RWPE1 (cell line): ENCODE measurements at places on chromosomes 11 and 22.

DNA sequence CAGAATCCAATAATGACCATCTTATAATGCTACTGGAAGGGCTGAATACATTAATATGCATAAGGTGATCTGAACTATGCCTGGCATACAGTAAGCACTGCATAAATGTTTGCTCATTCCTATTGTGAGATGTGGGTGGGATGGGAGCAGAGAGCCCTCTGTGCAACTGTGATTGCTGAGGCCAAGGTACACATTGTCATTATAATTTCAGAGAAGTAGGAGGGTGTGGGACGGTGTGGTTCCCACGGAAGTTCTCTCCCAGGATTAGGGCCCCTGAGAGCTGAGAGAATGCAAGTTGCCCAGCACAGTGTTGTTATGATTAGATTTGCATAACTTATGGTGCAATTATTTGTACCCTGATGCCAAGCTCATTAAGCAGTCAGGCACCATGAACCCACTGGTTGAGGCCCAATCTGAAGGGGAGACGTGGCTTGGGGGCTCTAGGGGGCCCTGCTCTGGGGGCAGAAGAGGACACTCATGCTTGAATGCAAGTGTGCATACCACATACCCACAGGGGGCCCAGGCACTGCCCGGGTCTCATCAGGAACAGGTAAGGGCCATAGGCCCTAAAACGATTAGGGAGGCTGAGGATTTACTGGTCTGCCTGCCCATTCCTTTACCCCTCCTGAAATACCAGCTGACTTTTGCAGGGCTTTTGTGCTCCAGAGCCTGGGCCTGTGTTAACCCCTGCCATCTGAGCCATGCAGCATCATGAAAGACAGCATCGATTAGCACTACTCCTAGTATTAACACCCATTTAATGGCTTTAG is 72.8 kb downstream of the THAP12 start:
- no peak for DNase-seq

- DNase-seq = peak; percentile 18
Observed at GRCh38 chr11:83827940-83828554, 541.9 kb upstream of the CCDC90B start.

- DNase-seq = no peak
Observed at GRCh38 chr11:115333121-115333520, 171.1 kb downstream of the CADM1 start.

- DNase-seq = no peak
Observed at GRCh38 chr22:45094825-45095224, 68.9 kb upstream of the NUP50 start.

DNA sequence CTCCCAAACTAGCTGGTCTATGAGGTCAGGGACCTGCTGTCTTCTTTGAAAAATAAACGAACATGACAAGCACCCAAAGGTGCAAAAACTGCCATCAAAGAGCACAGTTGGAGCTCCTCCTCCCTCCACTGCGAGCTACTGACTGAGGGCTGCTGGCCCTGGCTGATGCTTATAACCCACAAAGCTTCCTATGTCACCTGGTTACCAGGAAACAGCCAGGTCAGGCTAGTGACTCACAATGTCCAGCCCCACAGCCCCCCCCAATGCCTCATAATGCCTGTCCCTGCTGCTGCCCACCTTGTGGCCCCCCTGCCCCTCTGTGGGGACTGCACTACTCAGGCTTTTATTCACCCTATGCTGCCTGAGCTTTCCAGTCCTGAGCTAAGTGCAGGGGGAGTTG is at the start of gene DRICH1:
TSS of gene DRICH1 (minus strand) at position 144 of the 400 bp plus-strand sequence. CDS start 298 bp downstream, outside the sequence.
- DNase-seq = no peak

DNA sequence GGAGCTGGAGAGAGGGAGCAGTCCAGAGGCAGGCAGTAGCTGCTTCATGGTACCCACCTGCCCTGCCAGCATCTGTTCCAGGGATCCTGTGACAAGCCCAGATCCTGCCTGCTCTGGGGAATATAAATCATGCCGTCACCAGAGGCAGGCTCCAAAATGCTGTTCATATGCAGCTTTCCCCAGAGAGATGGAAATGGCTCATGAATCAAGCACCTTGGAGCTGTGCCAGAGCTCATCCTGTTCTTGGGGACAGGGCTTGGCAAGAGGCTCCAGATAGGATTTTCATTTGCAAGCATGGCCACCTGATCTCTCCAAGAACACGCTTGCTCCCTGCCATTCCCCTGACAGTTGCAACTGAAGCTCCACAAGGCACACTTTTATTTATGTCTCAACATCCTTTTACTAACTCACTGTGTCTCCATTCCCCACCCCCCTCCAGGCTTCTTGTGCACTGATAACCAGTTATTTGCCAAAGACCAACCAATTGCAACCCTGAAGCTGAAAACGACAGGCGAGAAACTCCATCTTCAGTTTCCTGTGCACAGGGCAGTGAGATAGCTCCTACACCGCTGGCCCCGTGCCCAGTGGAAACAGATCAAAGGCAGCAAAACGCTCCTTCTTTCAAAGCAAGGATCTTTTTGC is 115.8 kb upstream of the PITPNB start:
- DNase-seq = no peak

- DNase-seq = no peak
Observed at GRCh38 chr11:132231656-132232347, 861.4 kb downstream of the NTM start.

DNA sequence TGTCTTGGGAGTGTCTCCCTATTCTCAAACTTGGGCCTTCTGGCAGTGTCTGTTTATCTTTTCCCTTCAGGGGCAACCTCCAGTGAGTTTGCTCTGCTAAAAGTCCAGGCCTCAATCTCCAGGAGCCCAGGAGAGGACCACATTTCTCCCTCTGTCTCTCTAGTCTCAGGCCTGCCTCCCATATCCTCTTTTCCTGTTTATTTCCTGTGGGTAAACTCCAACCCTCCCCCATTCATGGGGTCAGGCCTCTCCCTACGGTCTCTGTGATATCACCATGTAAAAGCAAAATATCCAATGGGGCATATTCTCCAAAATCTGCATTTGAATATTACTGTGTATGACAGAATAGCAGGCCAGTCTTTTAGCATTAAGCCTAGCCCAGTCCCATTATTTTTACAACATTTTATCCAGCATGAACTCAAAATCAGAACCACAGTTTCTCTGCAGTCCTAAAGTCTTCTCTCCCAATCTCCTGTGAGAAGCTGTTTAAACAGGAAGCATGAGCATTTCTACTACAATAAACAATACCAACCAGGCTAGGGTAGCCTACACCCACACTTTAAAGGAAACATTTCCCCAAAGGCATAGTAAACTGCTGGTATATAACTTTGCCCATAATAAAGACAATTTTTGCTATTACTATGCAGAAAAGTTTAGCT is 18.0 kb upstream of the TMEM135 start:
- DNase-seq = no peak

DNA sequence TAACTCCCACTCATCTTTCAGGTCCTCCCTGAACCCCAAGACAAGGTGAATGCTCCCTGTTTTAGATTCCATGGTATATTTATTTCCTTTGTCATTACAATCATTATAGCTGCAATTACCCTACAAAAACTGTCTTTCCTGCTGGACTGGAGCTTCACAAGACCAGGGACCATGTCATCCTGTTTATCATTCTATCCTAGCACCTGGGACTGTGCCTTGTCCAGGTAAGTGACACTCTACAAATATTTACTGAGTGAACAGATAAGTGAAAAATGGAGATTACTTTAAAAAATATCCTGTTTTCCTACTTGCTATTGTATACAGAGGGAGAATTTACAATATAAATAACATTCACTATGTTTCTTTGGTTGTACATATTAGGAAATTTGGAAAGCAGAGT is 22.5 kb upstream of the ELF5 start:
- DNase-seq = no peak

GRCh38 chr11:94557992-94558391 is 9.2 kb upstream of the PIWIL4 start:
- DNase-seq = no peak

DNA sequence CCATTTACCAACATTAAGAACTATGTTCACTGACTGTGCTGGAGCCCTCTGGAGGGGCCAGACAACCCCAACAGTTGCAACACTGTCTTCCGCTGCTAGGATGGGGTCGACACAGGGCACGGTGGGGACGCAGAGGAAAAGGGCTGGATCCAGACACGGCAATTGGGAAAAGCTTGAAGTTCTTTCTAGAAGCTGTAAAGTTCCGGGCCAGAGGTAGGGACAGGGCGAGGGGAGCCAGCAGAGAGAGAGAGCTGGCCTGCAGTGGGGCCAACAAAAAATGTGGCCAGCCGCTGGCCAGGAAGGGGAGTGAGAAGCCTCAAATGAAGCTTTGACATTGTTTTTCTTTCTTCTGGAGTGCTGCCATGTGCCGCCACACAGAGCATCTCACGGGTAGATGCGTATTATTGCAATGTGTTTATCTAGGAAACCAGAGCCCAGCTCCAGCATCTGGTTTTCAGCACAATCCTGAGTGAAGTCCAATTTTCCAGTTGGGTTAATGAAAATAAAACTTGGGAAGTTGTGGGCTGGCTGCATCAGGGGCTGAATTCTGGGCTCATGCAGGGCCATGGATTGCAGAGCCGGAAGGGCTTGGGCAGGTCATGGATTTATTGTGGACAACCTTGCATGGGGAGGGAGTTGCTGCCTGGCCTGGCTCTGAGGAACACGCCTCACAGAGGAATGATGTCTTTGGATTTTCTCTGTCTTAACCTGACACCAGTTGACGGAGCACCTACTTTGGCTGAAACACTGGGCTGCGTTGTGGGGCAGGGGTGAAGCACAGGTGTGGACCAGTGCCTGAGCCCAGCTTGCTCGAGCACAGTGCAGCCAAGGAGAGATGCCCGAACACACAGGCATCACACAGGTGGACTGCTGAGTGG is 67.6 kb upstream of the AMPD3 start:
- DNase-seq = no peak

- DNase-seq = peak; percentile 14
Observed at GRCh38 chr11:95228081-95228749, 2.8 kb downstream of the SESN3 start.

DNA sequence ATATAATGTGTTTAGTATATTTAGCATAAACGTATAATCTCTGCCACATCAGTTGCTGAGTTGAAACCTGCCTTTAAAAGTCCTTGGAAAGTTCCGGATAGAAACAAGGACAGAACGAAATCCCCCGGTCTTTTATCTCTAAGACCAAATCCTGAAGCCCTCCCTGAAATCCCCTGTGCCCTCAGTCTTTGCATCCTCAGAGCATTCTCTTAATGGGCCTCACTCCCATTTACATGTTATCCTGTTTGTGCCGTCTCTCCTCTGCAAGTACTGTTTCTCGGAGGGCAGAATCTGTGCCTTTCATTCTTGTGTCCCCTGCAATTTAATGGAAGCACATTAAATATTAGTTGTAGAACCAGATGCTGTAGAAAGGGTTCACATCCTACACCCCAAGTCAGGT is 56.0 kb downstream of the ZNRF3 start:
- DNase-seq = no peak

DNA sequence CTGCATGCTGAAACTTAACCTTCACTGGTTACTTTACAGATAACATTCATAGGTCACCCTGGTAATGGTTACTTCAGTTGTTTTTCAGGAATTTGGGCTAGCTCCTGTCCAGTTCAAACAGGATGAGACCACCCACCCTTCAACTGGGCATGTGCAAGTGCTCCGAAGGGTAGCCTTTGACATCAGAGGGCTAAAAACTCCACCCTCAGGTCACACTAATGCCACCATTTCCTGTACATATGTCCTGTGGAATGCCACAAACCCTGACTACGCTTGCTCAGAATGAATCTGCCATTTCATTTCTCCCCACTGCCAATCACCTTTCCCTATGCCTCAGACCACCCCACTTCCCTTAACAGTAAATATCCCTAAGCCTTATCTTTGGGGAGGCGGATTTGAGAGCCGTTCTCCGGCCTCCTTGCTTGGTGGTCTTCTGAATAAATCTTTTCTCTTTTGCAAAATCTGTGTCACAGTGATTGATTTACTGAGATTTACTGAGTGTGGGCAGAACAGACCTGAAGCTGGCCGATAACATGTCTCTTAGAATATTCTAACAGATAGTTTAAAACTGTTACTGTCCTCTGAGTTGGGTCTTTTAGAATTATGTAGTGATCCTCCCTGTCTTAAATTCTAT is 25.4 kb upstream of the FXYD2 start:
- no peak for DNase-seq

- DNase-seq = no peak
Observed at GRCh38 chr11:11537871-11538270, 83.9 kb downstream of the GALNT18 start.

DNA sequence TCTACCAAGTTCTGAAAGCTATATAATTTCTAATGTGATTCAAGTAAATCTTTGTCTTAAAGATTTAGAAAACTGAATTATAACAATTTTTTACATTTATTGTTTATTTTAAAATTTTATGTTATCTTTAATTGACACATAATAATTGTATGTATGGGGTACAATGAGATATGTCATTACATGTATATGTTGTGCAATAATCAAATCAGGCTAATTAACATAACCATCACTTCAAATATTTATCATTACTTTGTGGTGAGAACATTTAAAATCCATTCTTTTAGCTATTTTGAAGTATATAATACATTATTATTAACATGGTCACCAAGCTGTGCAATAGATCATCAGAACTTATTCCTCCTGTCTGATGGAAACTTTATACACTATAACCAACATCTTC is 181.1 kb downstream of the DDX10 start:
- DNase-seq = no peak

DNA sequence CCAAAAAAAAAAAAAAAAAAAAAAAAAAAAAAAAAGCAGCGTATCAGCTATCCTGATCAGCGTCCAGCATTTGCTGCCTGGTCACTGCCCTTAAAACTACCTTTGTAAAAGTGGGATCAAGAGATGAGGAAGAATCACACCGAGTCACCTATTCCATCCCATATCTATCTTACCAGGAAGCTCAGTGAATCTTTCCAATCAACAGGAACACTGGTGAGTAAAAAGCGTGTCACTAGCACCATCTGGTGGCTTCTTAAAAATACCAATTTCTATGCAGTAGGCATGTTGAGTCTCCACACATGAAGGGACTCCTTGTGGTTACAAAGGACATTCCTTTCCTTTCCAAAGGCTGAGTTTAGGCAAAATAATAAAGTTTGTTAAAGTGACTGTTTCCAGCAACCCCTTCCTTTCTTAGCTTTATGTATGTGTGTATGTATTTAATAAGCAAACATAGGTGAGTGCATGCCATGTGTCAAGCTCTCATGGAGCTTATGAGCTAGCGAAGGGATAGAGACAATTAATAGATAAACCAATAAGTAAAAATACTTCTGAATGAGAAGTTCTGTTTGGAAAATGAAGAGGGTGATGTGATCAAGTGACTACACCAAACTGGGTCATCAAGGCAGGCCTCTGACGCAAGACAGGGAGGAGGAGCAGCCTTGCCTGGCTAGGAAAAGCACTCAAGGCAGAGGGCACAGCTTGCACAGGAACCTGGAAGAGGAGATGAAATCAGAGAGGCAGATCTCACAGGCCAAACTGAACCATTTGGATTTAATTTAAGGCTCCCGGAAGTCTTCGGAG is 13.9 kb upstream of the TP53AIP1 start:
- peak; percentile 77 for DNase-seq

- DNase-seq = no peak
Observed at GRCh38 chr11:123438131-123438627, 8.1 kb downstream of the GRAMD1B start.

DNA sequence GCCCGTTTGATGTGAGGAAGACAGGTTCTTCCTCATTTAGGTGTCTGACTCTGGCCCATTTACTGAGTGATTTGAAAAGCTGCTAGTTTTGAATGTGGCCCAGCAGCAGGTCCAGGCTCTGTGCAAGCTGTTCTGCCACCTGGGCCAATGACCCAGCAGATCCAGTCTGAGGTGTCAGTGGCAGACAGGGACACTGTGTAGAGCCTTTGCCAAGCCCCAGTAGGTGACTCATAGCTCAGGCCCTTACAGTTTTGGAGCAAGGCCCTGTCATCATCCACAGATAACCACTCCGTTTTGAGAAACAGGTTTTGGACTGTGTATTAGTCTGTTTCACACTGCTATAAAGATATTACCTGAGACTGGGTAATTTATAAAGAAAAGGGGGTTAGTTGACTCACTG is 23.9 kb downstream of the TSPAN32 start:
- peak; percentile 48 for DNase-seq
